ENCODE measurements at places on chromosomes 2 and 18.
A peak's percentile ranks its signal among the peaks of the same experiment; 100 is the strongest.

GRCh38 chr2:148989882-148990493 is 48.5 kb upstream of the LYPD6B start:
- DNase-seq, result peak; percentile 37

DNA sequence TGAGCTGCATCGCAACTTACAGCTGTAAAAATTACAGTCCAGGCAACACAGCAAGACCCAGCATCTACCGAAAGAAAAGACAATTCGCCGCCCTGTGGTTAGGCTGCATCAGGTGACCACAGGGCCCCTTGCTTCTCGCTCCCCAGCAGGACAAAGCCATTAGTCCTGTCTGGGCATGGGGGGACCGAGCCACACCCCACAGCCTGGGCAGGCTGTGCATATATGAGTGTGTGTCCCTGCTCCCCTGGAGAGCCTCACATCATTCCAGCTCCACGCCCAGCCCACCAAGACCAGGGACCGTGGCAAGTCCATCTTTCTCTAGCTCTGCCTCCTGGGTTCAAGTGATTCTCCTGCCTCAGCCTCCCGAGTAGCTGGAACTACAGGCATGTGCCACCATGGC is 33.9 kb downstream of the SNORC start:
- no peak for DNase-seq

- DNase-seq, result no peak
Observed at GRCh38 chr2:77013953-77014352, 508.2 kb downstream of the LRRTM4 start.

DNA sequence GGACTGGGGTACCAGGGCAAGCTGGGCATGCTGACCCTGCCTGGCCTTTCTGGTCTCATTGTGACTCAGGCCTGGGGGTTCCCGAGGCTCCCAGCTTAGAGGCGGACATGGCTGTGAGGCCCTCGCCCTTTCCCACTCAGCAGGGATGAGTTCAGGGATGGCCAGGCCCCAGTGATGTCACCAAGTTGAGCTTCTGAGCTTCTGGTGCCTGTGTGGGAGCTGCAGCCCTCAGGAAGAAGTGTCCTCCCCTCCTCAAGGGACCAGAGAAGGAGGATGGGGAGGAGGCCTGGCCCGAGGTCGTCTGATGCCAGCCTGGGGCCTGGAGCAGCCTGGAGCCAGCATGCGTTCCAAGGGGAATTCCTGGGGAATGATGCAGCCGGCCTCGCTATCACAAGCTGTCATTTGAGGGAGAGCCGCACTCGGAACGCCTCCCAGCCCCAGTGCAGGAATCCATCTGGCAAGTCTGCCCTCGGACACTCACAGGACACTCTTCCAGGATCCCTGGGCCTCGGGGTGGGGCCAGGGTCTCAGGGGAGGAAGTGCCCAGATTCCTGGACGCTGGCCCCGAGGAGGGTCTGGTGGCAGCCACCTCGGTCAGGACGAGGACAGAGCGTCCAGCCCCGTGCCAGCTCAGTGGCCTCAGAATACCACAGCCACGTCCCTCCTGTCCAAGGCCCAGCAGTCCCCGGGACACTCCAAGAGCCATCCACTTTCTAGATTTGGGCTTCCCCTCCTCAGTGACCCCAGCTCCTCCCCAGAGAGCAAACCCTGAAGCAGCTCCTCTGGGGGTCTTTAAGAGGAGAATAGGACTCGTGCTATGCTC is 61.2 kb upstream of the GPC1 start:
- no peak for DNase-seq

DNA sequence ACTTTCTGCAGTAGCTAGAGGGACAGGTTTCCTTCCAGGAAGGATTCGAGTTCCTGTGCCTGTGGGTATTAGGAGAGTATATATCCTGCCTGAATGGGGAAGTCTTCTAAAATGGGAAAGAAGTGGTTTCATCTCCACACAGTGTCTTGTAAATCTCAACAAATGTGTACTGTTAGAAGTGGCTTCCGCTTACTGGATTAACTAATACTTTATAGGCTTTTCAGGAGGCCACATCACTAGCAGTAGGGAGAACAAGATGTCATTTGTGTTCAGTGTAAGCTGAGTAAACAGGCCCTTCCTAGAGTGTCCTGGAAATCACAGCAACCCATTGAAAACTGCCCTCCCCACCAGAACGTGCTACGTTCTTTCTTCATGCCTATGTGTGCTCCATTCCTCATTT is 12.5 kb upstream of the POLR1B start:
- no peak for DNase-seq

- DNase-seq, result no peak
Observed at GRCh38 chr2:226466589-226466988, 333.0 kb downstream of the IRS1 start.

GRCh38 chr18:60047556-60047955 is 147.8 kb downstream of the PMAIP1 start:
- DNase-seq, result no peak

DNA sequence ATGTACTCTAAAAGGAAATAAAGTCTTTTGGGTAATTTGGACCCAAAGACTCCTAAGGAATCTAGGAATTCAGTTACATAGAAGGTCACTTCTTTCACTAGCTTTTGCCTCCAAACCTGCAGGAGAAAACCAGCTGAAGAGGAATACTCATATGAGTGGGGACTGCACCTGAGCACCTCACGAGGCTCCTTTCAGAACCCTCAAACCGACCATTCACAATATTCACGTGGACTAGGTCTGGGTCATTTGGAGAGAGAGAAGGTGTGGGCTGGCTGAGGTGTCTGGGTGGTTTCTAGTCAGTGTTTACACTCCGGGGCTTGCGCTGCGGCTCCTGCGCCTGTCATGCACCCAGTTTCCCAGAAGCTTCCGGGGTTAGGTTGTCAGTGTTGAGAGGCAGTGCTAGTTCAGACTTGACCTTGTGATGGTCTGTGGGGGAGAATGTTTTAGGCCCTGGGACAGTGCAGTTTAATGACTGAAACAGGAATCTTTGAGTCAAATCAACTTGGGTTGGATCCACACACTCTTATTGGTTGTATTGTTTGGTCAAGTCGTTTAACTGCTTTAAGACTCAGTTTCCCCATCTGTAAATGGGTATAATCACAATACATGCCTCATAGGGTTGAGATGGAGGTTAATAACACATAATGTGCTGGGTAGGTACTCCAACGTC is 78.4 kb downstream of the LIMS1 start:
- peak; percentile 57 for DNase-seq

DNA sequence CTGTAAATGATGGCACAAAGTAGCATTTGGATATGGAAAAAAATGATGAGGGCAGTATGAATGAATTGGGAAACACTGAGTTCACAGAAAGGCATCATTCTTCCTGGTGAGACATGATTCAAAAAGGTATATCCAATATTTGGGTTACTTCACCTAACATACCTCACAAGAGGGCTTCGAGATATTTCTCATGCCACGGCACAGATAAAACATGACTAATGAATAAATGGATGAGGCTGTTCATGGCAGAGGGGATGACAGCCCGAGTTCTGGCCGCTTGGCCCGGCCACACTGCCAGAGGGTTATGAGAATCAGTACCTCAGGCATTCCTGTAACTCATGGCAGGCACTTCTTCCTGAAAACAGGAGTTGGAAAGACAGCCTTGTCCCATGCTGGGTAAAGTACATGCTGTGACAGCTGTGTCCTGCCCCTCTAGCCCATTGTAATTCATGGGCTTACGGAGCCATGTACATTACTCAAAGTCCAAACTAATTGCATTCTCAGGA is 116.0 kb upstream of the ACVR1C start:
- DNase-seq, result no peak

GRCh38 chr2:23624378-23624777 is 239.4 kb downstream of the KLHL29 start:
- peak; percentile 67 for DNase-seq

GRCh38 chr2:64594226-64594989 is 59.3 kb downstream of the SERTAD2 start:
- no peak for DNase-seq

- no peak for DNase-seq
Observed at GRCh38 chr18:47485221-47485797, 233.8 kb upstream of the SKOR2 start.

- no peak for DNase-seq
Observed at GRCh38 chr2:102514061-102514785, 41.2 kb downstream of the SLC9A4 start.

GRCh38 chr2:122148128-122148767 is 392.8 kb downstream of the TSN start:
- DNase-seq, result no peak

DNA sequence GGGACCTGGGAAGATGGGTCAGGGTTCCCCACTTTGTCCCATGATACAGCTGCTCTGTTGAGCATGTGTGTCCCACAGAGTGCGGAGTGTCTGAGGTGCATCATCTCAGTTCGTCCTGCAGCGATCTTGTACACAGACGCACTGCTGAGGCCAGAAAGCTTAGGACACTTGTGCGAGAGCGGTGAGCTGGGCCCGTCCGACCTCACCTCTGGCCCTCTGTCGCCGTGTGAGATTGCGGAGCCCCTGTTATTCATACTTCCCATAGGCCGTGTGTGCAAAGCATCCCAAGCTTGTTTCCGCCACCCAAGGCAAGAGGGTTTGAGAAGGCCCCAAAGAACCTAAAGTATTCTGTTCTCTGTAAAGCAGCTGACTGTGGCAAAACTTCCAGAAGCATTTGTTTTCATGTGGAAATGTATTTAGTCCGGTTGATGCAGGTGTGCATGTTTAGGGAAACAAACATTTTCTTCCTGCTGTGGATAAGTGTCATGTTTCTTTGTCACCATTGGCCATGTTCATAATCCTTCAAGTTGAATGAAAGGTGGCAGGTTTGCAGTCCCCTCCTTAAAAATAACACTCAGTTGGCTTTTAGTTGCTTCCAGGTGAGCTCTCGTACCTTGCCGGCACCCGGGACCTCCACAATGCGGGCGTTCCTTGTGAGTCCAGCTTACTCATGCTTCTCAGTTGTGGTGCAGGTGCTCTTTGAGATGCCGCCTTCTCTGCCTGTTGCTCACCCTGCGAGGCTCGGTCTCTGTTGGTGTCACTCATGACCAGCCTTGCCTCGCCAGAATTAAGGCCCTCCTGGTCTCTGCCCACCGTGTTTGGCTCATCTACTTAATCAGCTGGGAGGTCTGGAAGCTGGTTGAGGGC is 5.3 kb downstream of the AGAP1 start:
- no peak for DNase-seq

DNA sequence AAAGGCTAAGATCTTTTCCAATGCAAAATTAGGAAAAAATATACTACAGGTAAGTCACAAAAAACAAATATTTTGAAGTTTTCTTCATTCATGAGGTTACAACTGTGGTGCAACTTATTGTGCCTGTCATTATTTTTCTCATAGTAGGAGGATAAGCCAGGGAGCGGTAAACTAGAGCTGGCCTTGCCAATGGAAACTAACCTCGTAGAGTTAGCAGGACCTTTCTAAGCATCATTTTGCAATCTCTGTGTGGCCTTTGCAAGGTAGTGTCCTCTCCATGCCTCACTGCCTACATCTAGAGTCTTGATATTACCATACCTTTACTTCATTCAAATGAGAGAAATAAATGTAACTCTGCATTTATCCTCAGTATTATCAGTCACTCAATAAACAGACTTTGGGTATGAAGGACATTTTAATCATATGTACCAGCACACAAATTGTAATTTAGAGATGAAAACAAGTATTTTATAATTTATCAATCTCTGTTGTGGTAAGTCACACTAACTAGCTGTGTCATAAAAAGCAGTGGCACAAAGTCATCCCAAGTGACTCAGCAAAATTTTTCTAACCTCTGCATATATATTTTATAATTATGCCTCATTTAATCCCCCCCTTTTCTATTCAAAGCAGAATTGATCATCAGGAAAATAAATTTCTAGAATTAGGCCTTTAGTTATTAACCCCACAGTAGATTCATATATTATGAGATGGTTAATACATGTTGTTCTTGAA is 47.0 kb downstream of the LANCL1 start:
- DNase-seq, result no peak

DNA sequence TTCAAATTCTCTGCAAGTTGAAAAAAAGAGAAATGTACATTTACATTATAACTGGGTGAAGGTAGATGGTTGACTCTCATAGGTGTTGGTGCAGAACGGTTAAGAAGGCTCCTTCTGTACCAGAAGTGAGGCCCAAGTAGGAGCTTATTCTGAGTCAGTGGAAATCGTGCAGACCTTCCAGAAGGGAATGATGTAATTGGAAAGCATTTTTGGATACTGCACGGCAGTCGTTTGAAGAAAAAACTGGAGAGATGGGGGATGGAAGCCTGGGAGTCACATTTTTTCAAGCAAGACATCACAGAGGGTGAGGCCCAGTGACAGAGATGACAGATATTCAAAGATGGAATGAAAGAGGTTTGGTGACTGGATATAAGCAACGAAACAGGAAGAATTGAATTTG is 39.4 kb downstream of the HRH4 start:
- DNase-seq, result no peak

GRCh38 chr2:55970500-55970899 is 46.9 kb upstream of the EFEMP1 start:
- DNase-seq, result no peak

DNA sequence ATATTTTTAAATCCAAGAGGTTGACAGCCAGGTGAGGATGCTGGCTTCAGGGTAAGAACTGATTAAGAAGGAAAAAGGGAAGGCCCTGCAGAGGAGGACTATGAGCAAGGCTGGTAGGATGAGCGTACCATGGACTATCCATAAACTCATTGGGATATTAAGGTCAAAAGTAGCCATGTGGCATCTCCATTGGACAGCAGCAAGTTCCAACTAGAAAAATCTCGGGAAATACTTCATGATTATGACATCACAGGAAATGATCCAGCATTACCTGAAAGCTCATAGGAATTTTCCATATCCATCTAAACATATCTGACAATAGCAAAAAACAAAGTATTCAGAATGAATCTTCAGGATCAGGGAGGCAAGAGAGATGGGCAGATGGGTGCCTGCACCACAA is 34.2 kb downstream of the TGFA start:
- DNase-seq, result no peak

GRCh38 chr18:3044931-3045698 is 32.2 kb upstream of the LPIN2 start:
- DNase-seq, result no peak

DNA sequence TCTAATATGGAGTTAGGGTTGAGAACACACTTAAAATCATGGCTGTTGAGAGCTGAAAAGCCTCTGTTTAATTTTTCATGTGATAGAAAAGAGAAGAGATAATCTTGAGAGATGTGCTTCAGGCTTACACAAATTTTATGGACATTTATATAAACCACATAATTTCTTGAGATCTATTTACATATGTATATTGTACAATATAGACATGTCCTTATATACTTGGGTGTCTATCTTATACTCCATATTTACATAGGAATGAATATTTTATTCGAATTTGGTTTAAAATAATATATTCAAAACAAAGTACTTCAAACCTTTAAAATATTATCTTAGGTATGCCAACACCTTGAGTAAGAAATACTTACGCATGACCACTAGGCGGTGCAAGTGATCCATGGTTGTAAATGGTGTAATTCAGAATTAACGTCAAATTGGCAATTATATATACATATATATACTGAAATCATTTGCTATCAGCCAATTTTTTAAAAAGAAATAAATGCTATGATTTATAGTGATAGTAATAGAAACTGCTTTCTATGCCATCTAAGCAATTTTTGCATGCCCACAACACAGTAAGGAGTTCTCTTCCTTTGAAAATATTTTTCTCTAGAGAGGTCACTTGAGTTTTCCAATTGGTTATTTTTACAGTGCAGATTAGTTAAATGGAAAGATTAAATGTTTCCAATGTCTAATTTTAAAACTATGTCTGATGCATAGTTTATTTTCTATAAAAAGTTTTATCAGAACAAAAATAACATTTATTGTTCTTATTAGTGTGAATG is 37.6 kb upstream of the SPAG16 start:
- DNase-seq, result peak; percentile 65

GRCh38 chr18:56127322-56128099 is 510.9 kb downstream of the TXNL1 start:
- no peak for DNase-seq
